NCI-H1105 (cell line): ENCODE measurements at places on chromosomes 7 and 10.

- DNase-seq, result no peak
These were observed 154.9 kb downstream of the ZMYND11 start for GRCh38 chr10:290026-290725.

DNA sequence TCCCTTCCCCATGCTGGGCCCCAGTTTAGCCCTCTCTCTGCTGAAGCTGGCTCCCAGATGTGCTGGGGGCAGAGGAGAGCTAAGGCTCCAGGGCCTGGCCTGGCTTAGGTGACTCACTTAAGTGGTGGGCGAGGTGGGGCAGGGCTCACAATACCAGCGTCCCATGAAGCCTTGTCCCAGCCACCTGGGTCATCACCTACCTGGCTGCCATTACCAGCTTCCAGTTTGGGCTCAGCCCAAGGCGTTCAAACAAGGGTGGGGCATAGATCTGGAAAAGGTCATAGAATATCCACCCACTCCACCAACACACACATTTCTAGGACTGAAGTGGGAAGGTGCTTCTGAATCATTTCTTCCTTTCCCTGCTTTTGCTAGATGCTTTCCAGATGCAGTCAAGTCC lies 8.3 kb downstream of the KAZALD1 start:
- DNase-seq, result no peak

GRCh38 chr7:127632276-127632910 lies 14.5 kb upstream of the PAX4 start:
- no peak for DNase-seq

DNA sequence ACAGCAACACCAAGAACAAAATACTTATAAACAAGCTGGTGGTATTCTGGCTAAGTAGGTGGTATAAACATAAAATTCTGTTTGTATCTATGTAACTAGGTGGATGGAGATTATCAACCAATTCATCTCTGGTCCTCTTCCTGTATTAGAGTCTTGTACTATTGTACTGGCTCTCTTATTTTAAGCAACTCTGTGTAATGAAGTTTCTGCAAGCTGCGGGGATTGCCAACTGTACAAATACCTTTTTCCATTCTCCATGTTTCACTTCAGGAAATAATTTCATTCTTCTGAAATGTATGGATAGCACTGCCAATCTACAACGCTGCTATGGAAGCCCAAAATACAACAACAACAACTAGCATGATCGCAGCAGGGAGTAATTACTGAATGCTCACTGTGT lies 44.8 kb downstream of the JAZF1 start:
- DNase-seq, result no peak

DNA sequence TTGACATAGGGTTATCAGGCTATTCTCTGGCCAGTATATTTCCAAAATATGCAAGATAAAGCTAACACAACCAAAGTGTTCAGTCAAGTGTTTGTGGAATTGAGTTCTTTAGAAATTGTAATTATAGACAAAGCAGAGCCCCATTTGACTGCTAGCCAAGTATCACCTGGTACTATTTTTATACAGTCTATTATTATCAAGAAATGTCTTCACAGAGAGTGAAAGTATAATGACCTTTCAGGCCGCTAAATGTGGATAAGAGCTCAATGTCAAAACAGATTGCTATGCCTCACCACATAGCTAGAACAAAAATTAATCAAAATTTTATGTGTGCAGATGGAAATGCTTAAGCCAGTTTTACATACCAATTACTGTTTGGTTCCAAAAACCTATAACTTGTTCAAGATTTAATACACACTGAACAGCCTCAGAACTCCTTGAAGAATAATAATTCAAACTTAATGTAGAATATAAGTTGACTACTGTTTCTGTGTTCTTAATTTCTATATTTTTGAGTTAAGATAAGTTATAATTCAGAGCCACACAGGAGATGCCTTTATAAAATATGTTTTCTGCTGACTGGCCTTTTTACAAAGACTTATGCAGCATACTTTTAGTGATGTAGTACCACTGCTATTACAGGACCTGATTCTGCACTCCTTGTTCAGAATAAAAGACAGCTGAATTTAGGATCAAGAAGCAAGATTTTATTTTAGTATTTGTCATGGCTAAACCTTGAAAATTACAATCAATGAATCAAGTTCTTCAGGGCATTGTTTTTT lies 31.0 kb downstream of the PRPS1L1 start:
- peak; percentile 10 for DNase-seq

- no peak for DNase-seq
These were observed 20.8 kb downstream of the MICU1 start for GRCh38 chr10:72605122-72605521.

DNA sequence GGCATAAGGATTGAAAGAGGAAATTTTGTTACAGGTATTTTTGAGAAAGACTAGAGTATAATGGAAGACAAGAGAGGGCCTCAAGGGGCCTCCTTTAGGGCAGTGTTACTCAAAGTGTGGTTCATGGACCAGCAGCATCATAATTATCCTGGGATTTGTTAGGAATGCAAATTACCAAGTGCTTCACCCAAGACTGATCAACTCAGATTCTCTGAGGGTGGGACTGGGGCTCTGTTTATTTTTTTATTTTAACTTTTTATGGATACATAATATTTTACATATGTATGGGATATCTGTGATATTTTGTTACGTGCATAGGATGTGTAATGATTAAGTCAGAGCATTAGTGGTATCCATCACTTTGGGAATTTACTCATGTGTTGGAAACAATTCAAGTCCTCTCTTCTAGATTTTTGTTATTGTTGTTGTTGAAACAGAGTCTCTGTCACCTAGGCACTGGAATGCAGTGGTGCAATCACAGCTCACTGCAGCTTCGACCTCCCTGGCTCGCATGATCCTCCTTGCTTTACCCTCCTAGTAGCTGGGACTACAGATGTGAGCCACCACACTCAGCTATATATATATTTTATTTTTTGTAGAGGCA lies 2.2 kb upstream of the KCTD7 start:
- no peak for DNase-seq

GRCh38 chr7:144691240-144691639 lies 144.6 kb downstream of the TPK1 start:
- no peak for DNase-seq

GRCh38 chr10:110209454-110209925 lies 2.1 kb downstream of the MXI1 start:
- DNase-seq, result no peak

GRCh38 chr10:64142395-64142794 lies 621.2 kb downstream of the REEP3 start:
- DNase-seq, result no peak

GRCh38 chr10:98402931-98403718 lies 11.9 kb downstream of the PYROXD2 start:
- DNase-seq, result no peak

- DNase-seq, result no peak
These were observed 5.9 kb upstream of the CAV1 start for GRCh38 chr7:116518961-116519360.

- no peak for DNase-seq
These were observed 47.8 kb upstream of the CALD1 start for GRCh38 chr7:134731616-134732015.

DNA sequence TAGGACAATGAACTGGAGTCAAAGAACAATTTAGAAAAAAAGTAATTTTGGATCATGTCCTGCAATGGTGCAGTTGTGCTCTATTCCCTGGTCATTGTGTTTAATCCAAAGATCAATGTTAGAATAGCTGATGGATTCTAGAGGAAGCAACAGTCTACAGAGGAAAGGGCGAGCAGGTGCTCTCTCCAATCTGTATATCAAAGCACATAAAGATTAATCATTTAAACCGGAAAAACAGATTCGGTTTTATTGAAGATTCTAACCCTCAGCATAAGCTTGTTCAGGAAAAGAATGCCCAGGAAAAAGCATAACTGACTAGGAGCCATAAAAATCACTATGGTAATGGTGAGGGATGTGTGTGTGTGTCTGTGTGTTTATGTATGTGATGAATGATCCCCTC lies 110.3 kb downstream of the MALRD1 start:
- DNase-seq, result no peak

DNA sequence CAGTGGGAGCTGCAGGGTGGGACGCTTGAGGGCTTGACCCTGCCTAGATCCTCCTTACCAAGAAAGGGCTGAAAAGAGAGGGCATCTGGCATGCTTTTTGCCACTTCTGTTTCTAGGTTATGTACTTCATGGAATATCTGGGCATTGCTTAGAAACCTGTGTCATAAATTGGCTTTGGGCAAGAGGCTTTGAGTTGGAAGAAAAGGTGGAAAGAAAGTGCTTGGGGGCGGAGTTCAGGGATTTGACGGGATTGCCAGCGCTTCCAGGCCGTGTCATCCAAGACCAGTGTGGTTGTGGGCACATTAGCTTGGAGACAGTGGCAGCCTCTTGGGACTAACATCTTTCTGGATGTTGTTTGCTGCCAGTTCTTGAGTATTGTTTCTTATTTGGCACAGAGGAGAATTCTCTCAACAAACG lies 825 bp downstream of the ZNF862 start:
- no peak for DNase-seq

- peak; percentile 72 for DNase-seq
These were observed 57.7 kb upstream of the ZNRF2 start for GRCh38 chr7:30226614-30227268.
